ENCODE measurements at places on chromosomes 2 and 18.

DNA sequence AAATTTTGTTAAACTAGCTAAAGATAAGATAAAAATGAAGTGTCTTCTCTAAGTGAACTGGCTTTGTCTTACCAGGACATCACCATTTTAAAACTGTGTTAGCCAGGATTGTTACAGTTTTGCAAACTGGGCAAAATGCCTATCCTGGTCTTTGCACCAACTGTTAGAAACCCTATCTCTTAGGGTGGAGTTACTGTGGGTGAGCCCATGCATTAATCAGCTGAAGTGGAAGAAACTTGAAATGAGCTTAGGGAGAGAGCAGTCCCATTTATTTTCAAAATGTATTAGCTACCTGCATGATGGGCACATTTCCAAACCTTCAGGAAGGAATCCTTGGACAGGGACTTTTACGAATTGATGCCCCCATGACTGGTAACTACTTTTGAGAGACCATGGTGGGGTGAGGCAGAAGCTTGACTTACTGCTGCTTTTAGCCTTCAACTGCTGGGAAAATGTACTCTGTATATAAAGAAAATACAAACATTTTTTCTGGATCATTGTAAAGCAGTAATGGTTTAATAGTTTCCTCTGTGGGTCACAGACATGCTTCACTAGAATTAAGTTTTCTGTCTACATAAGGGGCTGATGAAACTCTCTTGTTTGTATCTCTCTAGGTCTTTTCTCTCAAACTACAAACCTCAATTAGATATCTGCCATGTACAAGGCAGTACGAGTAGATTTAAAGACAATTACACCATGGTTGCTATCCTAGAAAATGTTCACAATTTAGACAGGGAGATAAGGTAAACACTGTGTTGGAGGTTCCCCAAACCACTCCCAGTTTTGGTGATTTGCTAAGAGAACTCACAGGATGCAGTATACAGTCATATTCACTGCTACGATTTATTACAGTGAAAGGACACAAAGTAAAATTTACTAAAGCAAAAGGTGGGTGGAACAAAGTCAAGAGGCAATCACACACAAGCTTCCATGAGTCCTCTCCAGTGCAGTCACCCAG lies 321.4 kb upstream of the MMADHC start:
- DNase-seq, result no peak

- DNase-seq, result no peak
Measured at GRCh38 chr2:83054751-83055150, 1404.3 kb downstream of the SUCLG1 start.

DNA sequence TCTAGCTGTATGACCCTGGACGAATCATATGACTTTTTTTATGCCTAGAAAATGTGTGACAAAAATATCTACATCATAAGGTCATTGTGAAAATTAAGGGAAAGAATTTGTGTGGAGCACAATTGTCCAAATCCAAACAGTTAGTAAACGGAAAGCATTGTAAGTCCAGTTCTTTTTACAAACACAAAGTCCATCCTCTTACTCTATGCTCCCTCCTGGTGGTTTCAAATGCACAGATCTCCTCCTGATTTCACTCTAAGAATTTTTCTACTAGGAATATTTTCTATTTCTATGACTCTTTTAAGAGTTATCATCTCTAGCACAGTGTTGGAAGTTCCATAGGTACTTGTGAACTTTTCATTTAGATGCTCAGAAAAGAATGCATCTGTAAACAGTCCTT lies 125.2 kb upstream of the ARL5A start:
- no peak for DNase-seq

- no peak for DNase-seq
Measured at GRCh38 chr2:185215497-185215896, 523.1 kb upstream of the FSIP2 start.

DNA sequence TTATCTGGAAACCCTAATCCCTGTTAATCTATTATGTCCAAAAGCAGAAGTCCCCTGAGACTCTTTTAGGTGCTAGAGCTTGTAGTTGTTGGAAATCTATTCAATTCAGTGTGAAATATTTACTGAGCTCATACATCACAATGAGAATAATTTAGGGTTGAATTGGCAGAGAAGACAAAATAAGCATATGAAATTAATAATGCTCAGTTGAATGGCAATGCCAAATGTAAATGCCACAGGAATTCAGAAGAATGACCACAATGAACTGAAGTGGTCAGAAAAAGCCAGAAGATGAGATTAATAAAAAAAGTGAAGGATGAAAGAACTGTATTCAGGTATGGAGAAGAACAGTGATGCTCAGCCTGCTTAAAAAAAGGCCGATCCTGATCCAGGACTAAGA lies 8.0 kb upstream of the STAT4 start:
- DNase-seq, result no peak

DNA sequence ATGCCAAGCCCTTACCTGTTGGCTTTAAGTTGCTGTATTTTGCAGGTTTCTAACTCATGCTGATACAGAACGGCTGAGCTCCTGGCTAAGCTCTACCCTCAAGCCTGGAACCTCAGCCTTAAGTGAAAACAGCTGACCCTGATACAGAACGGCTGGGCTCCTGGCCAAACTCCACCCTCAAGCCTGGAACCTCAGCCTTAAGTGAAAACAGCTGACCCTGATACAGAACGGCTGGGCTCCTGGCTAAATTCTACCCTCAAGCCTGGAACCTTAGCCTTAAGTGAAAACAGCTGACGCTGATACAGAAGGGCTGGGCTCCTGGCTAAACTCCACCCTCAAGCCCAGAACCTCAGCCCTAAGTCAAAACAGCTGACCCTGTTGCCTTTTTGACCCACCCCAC lies 17.6 kb upstream of the DNER start:
- no peak for DNase-seq

GRCh38 chr2:14944562-14945346 lies 312.2 kb downstream of the LRATD1 start:
- DNase-seq, result no peak

DNA sequence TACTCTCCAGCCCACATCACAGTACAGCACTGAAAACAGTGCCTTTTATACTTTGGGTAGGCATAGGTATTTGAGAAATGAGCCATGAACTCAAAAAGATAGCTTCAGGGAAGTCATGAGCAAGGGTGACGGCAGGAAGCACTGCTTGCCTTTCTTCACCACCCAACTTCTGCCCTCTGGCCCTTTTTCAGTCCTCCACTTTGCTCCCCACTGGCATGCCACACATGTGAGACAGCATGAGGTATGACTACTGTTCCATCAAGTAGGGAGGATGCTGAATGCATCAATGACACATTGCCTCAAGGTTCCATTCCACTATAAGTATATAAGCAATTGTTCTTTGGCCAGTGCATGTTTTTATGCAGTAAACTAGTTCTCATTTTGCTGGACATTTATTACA lies 373.0 kb downstream of the NRXN1 start:
- no peak for DNase-seq

DNA sequence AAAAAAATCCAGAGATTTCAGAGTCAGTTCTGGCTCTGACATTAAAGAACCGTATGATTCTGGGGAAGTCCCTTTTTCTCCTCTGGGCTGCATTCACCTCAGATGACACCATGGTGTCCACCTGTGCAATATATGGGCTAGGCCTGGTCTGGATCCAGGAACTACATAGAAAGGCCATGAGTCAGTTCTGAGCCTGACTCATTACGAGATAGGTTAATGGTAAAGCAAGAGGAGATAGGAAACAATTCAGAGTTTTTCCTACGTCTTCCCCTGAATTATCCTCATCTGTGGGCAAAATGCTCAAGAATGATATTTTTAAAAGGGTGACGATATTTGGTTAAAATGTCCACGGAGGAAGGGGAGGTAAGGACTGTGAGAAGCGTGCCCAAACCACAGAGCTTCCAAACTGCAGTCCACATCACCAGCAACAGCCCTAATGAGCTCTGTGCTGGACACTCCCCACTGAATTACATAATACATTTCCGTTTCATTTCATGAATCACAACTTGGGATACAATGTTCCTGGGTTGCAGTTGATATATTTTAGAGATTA lies 180.1 kb upstream of the OSR1 start:
- DNase-seq, result no peak

All from activated CD8-positive, alpha-beta T cell treated with anti-CD3 and anti-CD28 coated beads for 36 hours (primary cell).